Activated CD4-positive, alpha-beta memory T cell treated with anti-CD3 and anti-CD28 coated beads for 36 hours (primary cell): ENCODE measurements at places on chromosomes 5 and 9. TPM values are rescaled to one million over a fixed set of nuclear protein-coding genes. Genes with fewer than 3 reads are reported as not detected.
A peak's percentile ranks its signal among the peaks of the same experiment; 100 is the strongest.

GRCh38 chr9:133155156-133155555, 8.6 kb downstream of the GBGT1 start:
- H3K27ac ChIP-seq, result no peak overlapping the region
- DNase-seq, result no peak
- H3K4me3 ChIP-seq, result no peak overlapping the region
- no peaks in the 10 kb centered on the region for H3K36me3 ChIP-seq

GRCh38 chr5:44660251-44660650, 148.5 kb upstream of the MRPS30 start:
- H3K27me3 ChIP-seq, result no peaks in the 10 kb centered on the region
- no peak overlapping the region for H3K27ac ChIP-seq

DNA sequence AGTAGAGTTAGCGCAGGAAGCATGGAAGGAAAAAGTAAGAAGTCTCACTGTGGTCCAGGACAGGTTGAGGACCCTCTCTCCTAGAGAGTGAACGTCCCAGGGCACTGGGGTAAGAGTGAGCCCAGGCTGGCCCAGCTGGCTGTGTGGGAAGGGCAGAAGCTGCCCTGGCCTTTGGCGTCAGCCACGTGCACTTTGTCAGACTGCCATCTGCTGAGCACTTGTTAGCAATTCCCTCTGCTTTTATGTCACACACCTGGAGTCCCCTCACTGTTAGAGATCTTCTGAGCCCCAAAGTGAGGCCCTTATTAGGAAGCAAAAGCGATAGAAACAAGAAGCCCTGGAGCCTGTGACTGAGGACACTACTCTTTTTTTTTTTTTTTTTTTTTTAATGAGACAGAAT, 79.1 kb downstream of the UGCG start:
- DNase-seq, result peak; percentile 37
- H3K27me3 ChIP-seq, result no peaks in the 10 kb centered on the region
- H3K27ac ChIP-seq, result no peak overlapping the region
- H3K4me3 ChIP-seq, result no peak overlapping the region

DNA sequence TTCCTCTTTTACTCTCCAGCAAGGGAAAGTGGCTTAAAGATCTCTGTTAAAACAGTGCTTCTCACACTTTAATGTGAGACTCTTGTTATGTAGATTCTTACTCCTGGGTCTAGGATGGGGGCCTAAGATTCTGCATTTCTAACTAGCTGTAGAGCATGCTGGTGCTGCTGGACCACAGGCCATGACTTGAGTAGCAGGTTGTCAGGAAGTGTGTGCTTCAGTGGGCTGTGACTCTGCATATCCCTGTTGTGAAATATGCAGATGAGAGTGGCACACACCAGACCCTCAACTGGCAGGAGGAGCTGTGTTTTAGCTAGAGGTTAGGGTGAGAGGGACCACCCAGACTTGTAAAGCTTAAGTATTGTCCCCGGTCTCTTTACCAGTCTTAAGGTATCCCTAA, 191.1 kb upstream of the DMRT1 start:
- no peaks in the 10 kb centered on the region for H3K36me3 ChIP-seq
- H3K27me3 ChIP-seq, result no peaks in the 10 kb centered on the region
- H3K27ac ChIP-seq, result no peak overlapping the region
- peak overlapping the region; percentile 20 for H3K4me3 ChIP-seq

SLC35D2 gene
- total RNA-seq, result 8.1 TPM

SELENOP gene
- total RNA-seq, result not detected

ESM1 gene
- total RNA-seq, result 0.56 TPM

CCL27 gene
- total RNA-seq, result 0.80 TPM

KIF20A gene
- total RNA-seq, result 60.3 TPM

TAF11L10 gene
- not detected for total RNA-seq

SH3TC2 gene
- not detected for total RNA-seq

C9orf43 gene
- total RNA-seq, result 0.65 TPM
